ENCODE measurements at places on chromosomes 6 and 20. TPM values are rescaled to one million over a fixed set of nuclear protein-coding genes. Genes with fewer than 3 reads are reported as not detected.

The EDN3 gene
- total RNA-seq: not detected

The KIF6 gene
- total RNA-seq: 0.33 TPM

The PAX1 gene
- not detected for total RNA-seq

The CCN6 gene
- 0.10 TPM for total RNA-seq

The FOXF2 gene
- 0.78 TPM for total RNA-seq

The HEY2 gene
- total RNA-seq: 0.63 TPM

The MUC21 gene
- not detected for total RNA-seq

The NRM gene
- total RNA-seq: 3.3 TPM

The TFAP2B gene
- total RNA-seq: 0.13 TPM
